Activated T-cell treated with anti-CD3 and anti-CD28 coated beads, Interleukin-2, amount 50 U/mL, for 48 hours (primary cell): ENCODE measurements at places on chromosomes 2 and 18.
A peak's percentile ranks its signal among the peaks of the same experiment; 100 is the strongest.

- peak; percentile 43 for DNase-seq
These were observed 32.9 kb downstream of the LOXHD1 start for GRCh38 chr18:46624127-46624526.

DNA sequence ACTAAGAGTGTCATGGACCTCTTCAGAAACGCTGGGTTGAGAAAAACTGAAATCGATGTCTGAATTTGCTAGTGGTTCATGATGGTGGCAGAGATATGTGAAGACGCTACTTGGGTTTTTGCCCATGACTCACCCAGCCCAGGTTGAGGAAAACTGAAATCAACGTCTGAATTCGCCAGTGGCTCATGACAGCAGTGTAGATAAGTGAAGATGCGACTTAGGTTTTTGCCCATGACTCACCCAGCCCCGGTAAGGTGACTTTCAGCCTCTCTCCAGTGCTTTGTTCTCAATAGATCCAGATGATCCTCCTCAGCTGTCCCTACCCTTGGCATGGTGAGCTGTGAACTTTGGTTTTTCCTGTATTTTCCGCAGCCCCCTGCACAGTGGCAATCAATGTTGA, 105.3 kb upstream of the SIX3 start:
- DNase-seq = peak; percentile 77

GRCh38 chr18:71529703-71530303, 1014.3 kb downstream of the CBLN2 start:
- no peak for DNase-seq

DNA sequence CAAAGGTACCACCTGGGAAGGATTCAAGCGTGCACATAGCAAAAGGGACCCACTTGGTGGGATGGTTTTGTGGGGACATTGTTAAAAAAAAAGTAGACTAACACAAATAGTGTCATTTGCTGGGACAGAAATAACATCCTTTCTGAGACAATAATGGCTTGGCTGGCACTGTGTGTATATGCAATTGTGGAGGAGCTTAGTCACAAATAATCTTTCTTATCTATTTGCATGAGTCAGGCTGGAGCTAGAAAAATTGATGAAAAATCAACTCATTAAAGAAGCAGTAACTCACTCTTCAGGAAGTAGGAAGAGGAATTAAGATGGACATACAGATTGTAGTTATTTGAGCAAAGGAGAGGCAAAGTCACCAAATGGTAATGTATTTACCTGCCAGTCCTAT, 29.5 kb upstream of the ITGB6 start:
- DNase-seq = no peak

DNA sequence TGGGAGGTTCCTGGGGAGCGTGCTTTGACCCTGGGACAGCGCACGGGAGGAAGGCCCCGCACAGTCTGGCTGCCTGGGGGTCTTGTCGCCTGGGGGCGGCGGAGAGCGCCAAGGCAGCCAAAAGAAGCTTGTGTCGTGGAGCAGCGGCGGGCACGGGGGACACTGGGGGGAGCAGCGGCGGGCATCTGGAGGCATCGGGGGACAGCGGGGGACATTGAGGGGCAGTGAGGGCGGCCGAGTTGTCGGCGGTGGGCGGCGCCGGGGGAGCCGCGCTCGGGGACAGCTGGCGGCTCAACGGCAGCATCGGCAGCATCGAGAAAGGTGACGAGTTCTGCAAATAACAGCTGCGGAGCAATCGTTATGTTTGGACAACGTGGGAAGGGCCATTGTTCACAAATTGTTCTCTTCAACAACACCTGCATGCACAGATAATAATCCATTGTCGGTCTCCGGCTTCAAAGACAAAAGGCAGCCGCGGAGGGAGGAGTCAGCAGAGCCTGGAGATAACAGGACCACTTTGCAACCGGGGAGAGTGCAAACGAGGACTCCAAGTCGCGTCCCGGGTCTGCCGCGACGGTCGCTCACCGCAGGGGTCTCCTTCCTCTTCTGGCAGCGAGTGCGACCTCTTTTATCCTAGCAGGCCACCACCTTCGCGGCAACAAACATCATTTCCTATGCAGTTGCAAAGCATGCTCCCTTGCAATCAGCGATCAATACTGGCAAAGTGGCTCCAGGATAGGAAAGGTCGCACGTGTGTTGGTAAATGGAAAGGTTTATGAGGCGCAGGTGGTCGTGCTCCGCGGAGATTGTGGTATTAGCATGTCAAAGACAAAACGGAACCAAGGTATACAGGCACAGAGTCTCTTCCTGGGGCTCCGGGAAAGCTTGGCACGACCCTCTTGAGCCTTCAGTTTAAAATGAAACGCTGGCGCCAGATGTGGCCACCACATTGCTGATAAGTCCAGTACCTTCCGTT, 132.3 kb upstream of the DLX2 start:
- no peak for DNase-seq

DNA sequence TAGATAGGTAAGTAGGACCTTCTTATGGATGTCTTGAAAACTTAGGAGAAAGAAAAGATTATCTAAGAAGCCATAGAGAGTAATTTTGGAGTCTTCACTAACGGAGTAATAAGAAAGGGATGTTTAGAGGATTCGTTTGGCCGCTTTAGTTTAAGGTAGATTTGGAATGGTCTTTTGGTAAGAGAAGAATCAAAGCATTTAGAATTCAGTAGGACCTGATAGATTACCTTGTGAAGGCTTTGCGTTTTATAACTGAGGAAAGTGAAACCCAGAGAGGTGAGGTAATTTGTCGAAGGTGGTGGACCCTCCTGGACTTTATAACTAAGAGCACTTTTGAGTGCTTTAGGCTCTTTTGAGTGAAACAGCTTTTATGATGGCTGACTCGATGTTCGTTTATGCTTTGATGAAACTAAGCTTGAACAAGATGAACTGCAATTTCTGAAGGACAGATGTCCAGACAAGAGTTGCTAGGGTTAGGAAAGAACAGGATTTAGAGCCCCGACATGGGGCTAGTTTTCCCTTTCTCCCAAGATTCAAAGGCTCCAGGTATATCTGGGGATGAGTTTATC, 1.3 kb downstream of the MYL12B start:
- DNase-seq = no peak

GRCh38 chr18:44816477-44816876, 135.8 kb downstream of the SETBP1 start:
- DNase-seq = no peak

DNA sequence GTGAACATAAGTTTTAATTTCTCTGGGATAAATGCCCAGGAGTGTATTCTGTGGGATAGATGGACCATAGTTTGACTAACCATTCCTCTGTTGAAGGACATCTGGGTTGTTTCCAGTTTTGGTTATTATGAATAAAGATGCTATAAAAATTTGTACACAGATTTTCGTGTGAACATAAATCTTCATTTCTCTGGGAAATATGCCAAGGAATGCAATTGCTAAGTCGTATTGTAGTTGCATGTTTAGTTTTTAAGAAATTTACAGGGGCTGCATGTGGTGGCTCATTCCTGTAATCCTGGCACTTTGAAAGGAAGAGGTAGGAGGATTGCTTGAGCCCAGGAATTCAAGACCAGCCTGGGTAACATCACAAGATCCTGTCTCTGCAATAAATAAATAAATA, 6.9 kb upstream of the SLC11A1 start:
- no peak for DNase-seq

GRCh38 chr2:237201461-237202287, 116.0 kb downstream of the COPS8 start:
- DNase-seq = peak; percentile 40

DNA sequence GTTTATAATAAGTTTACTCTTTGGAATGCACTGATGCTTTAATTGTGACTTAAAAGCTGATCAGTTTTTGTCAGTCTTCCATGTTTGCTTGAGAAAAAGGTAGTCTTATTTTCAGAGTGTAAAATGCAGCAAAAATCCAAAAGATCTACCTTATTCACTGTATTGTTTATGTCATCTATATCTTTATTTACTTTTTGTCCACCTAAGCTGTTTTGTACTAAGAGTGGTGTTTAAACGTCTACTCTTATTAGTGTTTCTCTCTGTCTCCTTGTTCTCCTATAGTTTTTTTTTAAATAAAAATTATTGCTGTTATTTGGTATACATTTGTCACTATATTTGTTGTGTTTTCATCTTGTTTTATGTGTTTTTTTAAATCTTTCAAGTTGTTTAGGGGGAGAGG, 50.4 kb downstream of the VRK2 start:
- no peak for DNase-seq

DNA sequence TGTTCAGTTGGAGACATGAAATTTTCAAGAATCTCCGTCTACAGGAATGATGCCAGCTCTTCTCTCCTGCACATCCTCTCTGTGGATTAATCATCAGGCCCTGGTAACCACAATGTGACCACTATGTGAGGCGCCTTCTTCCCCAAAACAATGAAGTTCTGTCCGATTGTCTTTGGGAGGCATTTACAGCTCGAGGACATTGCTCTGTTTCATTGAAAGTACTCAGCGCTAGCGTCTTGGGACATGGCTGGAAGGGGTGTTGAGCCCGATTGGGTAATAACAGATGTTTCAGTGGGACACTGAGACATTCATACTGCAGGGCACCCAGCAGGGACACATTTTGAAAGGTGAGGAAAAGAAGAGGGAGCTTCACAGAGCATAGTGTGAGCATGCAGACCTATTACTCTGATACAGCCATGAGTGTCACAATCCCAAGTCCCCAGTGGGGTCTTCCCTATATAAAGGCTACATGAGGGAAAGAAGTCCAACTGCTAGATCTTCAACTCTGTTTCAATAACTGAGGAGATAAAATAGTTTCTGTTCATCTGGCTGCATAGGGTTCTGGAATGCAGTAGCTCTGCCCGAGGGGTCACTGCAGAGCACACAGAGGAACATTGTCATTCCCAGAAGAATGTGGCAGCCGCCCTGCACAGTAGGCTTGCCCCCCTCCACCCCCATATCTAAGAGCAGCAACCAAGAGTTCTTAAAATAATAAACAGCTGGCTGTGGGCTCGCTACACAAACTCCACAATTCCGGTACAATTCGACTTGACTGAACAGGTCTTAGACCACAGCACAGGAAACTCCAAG, 237.3 kb downstream of the OSR1 start:
- no peak for DNase-seq

DNA sequence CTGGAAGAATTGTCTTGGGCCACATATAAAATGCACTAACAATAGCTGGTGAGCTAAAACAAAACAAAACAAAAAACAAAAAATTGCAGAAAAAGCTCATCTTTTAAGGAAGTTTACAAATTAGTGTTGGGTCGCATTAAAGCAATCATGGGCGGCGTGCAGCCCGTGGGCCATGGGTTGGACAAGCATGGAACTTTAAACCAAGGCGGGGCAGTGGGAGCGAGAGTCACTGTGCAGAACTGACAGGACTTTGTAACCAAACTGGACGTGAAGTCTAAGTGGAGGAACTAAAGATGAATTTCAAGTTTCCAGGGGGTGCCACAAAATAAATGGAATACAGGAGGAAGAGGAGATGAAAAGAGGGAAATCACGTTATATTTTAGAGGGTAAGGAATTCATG, 80.7 kb downstream of the PSMG2 start:
- no peak for DNase-seq

DNA sequence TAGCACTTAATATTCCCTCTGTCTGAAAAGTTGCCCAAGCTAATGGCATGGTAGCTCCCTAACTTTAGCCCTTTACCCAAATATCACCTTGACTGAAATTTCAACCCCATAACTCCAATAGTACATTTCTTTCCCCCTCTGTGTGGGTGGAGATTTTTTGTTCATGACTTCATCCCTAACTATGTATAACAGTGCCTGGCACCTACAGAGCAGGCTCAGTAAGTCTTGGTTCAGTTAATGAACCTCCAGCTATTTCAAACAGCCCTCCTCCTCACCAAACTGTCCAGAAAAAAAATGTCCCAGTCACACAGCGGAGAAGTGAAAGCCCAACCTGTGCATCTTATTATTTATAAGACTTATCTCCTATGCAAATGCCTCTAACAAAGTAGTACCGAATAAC, 18.6 kb downstream of the BUB1 start:
- no peak for DNase-seq

DNA sequence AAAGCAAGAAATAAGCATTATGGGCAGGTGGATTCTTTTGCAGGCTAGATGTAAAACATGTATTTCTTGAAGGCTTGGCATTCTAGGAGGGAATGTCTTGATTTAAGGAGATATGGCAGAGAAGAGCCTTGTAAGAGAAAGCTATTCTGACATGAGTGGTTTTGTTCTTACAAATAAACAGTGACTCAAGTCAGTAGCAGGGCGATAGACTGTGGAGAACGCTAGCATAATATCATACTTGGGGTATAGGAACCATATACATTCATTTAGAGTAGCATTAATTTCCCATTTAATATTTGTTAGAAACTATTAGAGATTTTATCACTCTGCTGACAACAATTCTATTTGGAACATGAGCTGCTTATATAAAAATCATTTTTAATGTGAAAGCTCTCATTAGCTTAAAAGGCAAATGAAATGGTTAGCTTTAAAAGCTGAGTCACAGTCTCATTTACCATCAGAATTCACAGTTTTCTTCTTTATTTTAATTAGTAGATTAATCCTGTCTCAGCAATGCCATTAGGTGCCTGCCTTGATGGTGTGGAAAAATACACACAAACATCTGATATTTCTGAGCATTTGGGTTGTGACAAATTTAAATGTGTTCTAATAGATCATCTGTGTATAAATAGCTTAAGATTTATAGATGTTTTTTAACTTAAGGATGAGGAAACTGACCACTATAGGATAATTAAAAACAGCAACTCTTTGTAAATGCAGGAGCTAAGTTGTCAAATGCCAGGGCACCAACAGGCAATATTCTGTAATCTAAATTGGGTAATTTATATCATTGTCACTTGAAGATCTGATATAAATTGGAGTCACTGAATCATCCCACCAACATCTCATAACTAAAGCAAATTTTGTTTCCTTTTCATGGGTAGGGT, 276.7 kb downstream of the PLCL1 start:
- no peak for DNase-seq

- DNase-seq = no peak
These were observed 5.7 kb downstream of the PTPRM start for GRCh38 chr18:7572822-7573221.

DNA sequence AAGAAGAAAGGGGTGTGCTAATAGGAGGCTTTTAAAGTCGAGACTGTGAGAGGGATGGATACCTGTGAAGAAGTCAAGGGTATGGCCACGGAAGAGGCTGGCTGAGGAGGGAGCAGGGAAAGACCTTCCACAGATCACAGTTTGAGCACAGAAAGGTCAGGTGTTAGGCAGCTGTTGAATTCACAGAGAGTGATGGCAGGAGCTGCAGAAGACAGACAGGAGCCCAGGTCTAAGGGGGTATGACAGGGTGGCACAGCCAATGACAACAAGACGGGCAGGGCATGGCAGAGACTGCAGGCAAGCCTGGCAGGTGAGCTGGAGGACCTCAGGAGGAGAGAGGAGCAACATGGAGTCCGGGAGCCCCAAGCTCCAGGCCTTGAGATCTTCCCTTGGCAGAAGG, 163.1 kb downstream of the LAMA1 start:
- no peak for DNase-seq

DNA sequence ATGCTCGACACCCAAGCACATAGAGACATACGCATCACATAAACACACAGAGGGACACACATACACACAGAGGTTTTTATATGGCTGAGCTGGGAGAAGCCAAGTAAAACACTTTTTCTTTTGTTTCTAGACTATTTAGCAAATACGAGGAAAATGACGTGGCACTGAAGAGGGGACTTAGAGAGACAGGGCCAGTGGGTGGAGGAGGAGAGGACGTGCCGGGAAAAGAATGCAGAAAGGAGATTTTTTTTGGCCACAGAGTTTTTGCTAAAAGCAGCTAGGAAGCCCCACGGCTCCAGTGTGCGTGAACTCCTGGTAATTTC, 168.5 kb upstream of the KLF7 start:
- no peak for DNase-seq

GRCh38 chr2:179376881-179377280, 112.2 kb upstream of the SESTD1 start:
- DNase-seq = no peak

GRCh38 chr2:201517094-201517493, 65.6 kb downstream of the STRADB start:
- DNase-seq = no peak

GRCh38 chr2:241514986-241515737, 6.8 kb upstream of the STK25 start:
- DNase-seq = no peak
